ENCODE measurements at places on chromosomes 3 and 15. TPM values are rescaled to one million over a fixed set of nuclear protein-coding genes. Genes with fewer than 3 reads are reported as not detected.

FGF12 gene
- total RNA-seq: not detected

SCG3 gene
- not detected for total RNA-seq

DNA sequence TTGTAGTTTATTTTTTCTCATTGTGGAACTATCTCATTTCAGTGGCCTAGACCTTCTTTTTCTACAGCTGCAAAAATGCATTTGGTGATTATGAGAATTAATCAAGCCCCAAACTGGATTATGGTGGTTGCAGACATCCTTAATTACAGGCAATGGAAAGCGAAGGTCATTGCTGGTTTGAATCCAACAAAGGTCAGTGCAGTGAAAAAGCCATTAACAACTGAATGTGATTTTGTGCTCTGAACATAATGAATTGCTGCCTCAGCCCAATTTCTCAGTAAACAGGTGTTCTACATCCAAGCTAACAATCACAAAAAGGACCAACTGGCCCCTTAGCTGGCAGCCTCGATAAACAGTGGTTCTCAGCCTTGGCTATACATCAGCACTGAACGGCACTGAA lies 260.1 kb upstream of the DPPA4 start:
- DNase-seq: no peak

- no peak for DNase-seq
These were observed 145.4 kb downstream of the RAB11A start for GRCh38 chr15:66014635-66015182.

FANCD2 gene
- 18.5 TPM for total RNA-seq

MTFMT gene
- 6.1 TPM for total RNA-seq

IL17RB gene
- total RNA-seq: 2.5 TPM

DNA sequence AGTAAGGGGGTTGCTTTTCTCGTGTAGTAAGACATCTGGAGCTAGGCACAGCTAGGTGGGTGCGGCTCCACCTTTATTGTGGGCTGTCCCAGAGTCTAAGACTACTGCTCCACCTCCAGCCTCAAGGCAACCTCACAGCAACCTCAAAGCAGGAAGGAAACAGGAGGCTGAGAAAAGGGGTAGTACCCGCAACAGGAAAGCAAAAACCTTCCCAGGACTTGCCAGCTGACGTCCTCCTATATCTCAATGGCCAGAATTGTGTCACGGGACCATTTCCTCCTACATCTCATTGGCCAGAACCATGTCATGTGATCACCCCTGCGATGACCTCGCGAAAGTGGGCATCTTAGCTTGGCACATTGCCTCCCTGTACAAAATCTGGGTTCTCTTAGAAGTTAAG lies 4.3 kb upstream of the GPR160 start:
- DNase-seq: peak; percentile 57

GRCh38 chr15:48862705-48863104 lies 15.2 kb upstream of the EID1 start:
- peak; percentile 24 for DNase-seq

CRABP1 gene
- not detected for total RNA-seq

GRCh38 chr3:143109861-143110260 lies 9.7 kb upstream of the CHST2 start:
- no peak for DNase-seq

XCR1 gene
- not detected for total RNA-seq

FOXL2 gene
- not detected for total RNA-seq

GRCh38 chr15:72534523-72534922 lies 60.4 kb downstream of the ARIH1 start:
- DNase-seq: peak; percentile 68

ARMC8 gene
- 98.1 TPM for total RNA-seq

DNA sequence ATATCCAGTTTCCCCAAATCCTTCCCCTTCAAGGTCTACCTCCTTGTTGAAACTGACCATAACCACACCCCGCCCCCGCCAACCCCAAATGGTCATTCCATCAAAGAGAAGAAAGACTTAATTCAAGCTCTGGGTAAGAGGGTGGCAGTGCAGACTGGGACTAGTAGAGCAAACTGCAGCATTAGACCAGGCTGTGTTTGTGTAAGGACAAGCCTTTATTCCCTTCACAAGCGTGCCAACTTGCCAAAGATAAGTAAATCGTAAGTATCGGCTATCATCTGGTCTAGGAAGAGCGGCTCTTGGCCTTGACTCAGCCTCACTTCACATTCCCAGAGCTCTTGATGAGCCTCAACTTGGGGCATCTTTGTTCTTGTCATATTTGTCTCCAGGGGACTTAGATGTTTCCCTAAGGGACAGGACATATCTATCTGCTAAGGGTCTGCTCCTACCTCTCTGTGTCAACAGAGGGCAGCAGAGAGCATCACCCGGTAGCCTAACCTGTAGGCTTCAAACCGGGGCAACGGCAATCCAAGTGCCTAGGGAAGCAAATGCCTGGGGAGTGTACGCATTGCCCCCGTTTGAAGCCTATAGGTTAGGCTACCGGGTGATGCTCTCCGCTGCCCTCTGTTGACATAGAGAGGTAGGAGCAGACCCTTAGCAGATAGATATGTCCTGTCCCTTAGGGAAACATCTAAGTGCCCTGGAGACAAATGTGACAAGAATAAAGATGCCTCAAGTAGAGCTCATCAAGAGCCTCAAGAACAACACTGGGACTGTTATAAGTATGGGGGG lies 8.9 kb upstream of the MAP3K13 start:
- peak; percentile 82 for DNase-seq

DNA sequence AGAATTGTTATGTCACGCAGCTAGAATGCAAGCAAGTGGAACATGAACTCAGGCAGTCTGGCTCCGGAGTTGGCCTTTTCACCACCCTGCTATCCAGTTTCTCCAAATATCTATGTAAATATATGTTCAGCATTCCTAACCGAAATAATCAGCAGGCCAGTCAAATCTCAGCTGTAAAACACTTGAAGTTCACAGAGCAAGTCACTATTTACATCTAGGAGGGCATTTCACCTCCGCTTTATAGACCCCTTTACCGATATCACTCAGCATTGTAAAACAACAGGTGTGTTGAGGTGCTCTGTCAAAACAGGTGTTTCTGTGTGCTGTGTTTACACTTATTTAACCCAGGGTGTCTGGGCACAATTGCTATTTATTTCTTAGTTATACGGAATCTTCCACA lies 12.2 kb upstream of the HES1 start:
- DNase-seq: no peak

GRCh38 chr15:56798639-56799038 lies 65.3 kb upstream of the ZNF280D start:
- no peak for DNase-seq

- DNase-seq: peak; percentile 97
These were observed at the start of gene ADPGK for GRCh38 chr15:72783640-72784455. Gene ADPGK, minus strand, starts transcription at chr15:72783758. Its CDS starts 67 bp downstream, at chr15:72783691.

TOPBP1 gene
- 44.7 TPM for total RNA-seq

- no peak for DNase-seq
These were observed 597 bp downstream of the P2RY12 start for GRCh38 chr3:151383956-151384355.

RHOV gene
- not detected for total RNA-seq

ACP3 gene
- total RNA-seq: not detected

- no peak for DNase-seq
These were observed 42.0 kb downstream of the MYO1E start for GRCh38 chr15:59330649-59331048.

DNA sequence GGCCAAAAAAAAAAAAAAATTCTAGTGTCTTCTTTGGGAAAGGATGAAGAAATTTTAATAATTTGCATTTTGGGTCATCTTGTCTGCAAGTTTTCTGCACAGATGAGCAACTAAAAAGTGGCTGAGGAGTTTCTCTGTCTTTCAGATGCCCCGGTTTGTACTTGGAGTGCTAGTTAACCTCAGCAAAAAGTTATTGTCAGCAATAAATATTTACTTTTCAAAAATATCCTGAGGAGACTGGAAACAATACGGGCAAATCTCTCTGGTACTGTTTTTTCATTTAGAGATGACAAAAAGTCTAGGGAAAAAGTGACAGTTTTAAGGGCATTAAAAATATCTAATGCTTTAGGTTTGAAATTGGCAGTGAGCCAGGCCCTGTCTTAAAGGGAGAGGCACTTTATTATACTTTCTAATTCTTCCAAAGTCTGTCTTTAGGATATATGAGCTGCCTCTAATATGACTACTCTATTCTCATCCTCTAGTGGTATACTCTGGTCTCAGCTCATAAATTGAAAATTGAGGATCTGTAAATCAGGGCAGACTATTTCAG lies 436.0 kb upstream of the NR2F2 start:
- DNase-seq: no peak

GRCh38 chr3:14396031-14396692 lies 6.2 kb upstream of the SLC6A6 start:
- no peak for DNase-seq

GRCh38 chr15:56056626-56057025 lies 63.2 kb upstream of the NEDD4 start:
- no peak for DNase-seq

NMNAT3 gene
- 1.5 TPM for total RNA-seq

GRCh38 chr3:32239307-32240158 lies 1.1 kb downstream of the CMTM8 start:
- no peak for DNase-seq

Data from CD4-positive, CD25-positive, alpha-beta regulatory T cell (primary cell).